ENCODE measurements at places on chromosomes 3 and 15.

DNA sequence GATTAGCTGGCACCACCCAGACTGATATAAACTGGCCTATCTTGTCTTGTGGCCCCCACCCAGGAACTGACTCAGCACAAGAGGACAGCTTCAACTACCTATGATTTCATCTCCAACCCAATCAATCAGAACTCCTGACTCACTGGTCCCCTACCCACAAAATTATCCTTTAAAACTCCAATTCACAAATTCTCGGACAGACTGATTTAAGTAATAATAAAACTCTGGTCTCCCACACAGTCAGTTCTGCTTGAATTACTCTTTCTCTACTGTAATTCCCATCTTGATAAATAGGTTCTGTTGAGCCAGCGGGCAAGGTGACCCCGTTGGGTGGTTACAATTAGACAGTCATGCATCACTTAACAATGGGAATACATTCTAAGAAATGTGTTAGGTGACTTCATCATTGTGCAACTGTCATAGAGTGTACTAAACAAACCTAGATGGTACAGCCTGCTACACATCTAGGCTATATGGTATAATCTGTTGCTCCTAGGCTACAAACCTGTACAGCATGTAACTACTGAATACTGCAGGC is 48.1 kb upstream of the MAP4 start:
- DNase-seq: no peak

DNA sequence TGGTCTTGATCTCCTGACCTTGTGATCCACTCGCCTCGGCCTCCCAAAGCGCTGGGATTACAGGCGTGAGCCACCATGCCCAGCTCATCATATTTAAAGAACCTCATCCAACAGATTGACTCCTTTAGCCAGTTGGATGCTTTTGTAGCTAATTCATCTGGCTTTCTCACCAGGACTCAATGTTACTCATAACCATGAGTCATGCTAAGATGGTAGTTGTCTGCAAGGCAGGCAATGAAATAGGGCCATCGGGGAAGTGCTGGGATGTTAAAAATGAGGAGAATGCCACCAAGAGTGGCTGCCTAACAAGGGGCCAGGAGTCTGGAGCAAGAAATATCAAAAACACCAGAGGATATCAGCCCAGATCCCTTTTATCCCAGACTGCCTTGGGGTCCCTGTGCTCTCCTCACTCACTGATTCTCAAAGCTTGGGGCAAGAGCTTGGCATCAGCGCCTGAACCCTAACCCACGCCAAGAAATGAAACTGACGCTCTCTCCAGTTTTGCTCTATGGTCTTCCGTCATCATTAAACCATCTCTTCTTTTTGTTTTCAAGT is 7.4 kb upstream of the PCOLCE2 start:
- DNase-seq: no peak

DNA sequence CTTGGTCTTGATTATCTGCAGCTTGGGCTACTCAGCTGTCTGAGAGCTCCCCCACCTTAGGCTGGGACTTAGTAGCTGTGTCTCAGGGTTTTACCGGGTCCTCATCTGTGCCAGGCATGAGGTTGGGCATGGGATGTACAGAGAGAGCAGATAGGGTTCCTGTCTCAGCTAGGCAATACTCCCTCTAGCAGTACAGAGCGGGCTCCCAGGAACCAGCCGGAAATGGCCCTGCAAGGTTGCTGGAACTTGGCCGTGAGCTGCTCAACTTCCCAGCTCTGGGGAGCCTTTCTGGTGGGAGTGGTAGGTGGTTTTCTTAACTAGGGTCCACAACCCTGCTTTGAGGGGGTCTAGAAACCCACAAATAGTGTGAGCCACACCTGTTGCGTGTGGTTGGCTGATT is 58.3 kb downstream of the ATP2B2 start:
- DNase-seq: no peak

DNA sequence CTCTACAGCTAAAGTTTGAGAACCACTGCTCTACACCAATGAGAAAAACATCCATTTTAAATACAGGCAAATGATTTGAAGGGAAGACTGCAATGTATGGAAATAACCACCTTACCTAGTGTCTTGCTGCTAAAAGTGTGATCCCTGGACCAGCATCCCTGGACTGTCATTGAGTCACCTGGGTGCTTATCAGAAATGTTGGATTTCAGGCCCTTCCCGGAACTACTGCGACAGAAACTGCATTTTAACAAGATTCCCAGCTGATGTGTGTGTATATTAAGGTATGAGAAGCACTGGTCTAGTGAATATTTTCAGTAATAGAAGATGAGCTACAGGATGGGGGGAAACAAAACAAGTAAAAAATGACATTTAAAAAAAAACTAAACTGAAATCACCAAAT is 324.1 kb downstream of the MECOM start:
- DNase-seq: no peak

DNA sequence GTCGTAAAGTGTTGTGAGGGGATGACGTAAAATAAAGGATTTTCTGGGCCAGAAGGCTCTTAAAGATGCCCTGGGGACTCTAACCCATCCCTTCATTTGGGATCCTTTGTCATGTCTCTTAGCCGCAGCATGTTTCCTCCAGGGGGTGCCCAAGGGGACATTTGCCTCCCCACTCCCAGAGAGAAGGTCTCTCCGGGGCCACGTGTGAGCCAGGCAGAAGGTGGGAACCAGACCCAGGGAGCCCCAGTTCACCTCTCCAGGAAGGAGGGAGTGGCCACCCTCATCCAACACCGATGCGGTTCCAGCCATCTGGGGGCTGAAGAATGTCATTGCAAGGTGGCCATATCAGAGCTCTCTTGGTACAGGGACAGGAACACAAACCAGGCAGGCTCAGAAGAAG is 25.2 kb downstream of the ST8SIA2 start:
- no peak for DNase-seq

GRCh38 chr3:115667738-115668065 is 44.4 kb downstream of the GAP43 start:
- DNase-seq: no peak

- DNase-seq: no peak
Measured at GRCh38 chr15:40545457-40545856, 19.4 kb downstream of the CCDC32 start.

- no peak for DNase-seq
Measured at GRCh38 chr3:52625041-52625440, 60.7 kb downstream of the PBRM1 start.

DNA sequence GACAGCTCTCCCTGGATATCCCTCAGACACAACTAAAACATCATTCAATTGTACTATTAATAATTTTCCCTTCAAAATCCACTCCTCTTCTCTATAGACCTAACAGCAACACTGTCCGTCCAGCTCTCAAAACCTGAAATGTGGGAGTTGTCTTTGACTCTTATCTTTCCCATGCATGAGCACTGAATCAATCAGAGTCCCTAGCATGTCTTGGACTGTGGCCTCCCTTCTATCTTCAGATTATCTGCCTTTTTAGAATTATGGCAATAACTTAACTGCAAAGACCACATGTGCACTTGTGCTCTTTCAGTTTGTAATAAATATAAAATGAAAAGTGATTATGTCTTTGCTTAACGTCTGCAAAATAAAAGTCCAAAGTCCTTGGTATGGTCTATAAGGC is 107.0 kb downstream of the UBE3A start:
- DNase-seq: no peak

DNA sequence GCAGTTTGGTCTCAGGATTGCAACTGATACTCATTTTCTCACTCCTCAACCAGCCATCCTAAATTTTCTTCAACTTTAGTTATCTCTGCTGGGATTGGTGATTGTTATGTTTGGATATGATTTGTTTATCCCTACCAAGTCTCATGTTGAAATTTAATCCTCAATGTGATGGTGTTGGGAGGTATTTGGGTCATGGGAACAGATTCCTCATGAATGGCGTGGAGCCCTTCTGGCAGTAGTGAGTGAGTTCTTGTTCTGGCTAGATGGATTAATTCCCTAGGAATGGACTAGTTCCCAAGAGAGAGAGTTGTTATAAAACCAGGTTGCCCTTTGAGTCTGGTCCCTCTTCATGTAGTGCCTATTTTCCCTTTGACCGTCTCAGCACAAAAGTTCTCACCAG is 399.9 kb downstream of the SQOR start:
- no peak for DNase-seq

DNA sequence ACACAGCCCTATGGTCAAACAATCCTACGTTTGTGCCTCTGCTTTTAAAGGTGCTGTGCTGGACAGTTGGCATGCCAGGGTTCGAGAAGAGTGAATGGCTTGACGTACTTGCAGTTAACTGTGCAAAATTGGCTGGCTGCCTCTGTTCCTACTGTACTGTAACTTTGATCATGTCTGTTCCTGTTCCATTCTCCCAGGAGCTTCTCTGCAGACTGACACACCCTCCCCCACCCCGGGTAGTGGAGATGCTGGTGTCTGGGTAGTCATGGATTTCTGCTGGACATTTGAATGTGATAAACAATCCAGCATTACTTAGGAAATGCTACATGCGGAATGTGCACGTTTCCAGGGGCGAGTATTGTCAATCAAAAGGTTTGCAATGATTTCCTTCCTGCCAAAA is 6.5 kb upstream of the VILL start:
- DNase-seq: no peak

DNA sequence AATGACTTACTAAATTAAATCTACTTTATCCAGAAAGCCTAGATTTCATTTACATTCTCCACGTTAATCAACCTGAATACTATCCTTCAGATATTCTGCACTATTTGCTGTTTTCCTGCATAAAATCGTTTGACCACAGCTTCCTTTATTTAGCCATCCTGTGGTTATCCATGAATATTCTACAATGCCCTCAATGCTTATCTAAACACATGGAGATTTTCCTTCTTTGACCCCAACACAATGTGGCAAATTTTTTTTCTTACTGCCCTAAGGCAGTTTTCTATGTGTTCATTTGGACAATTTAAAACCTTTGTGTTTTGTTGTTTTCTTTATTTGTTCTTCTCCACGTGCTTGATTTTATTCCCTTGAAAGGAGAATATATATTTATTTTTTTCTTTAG is 495.5 kb upstream of the ROBO1 start:
- no peak for DNase-seq

DNA sequence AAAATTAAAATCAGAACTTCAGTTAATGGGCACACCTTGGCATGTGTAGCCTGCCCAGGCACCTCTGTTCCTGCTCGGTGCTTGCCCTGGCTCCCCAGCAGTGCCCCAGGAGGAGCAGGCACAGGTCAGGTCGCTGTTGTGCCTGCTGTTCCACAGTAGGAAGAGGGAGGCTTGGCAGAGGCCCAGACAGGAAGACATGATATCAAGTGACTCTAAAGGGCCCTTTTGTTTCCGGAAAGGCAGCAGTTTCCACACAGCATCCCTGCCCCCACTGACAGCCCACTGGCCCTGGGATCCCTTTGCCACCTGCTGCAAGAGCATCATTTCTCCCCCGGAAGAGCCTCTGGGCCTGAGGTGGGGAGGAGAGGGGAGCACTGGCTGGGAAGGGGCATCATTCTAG is 40.5 kb upstream of the HES1 start:
- DNase-seq: no peak

DNA sequence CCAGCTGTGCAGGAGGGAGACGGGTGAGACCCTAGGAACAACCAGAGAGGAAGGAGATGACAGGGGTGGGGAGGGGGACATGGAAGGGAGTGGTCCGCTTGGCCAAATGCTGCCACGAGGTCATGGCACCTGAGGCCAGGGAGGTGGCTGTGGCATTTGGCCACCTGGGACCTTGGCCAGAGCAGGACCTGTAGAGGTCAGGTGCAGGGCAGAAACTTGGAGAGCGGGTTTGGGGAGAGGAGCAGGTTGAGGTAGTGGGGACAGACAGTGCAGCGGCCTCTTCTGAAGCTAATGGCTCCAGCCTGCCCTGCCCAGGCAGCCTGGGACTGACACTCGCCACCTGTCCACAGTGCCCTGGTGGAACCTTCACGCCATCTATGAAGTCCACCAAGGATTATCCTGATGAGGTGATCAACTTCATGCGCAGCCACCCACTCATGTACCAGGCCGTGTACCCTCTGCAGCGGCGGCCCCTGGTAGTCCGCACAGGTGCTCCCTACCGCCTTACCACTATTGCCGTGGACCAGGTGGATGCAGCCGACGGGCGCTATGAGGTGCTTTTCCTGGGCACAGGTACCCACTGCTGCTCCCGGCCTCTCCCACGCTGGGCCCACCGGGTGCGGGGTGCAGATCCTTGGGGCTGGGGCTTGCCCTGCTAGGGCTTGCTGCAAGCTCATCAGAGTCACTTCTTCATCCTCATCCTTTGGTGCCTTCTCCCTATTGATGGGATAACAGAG is 7.0 kb upstream of the GNAT1 start:
- no peak for DNase-seq

DNA sequence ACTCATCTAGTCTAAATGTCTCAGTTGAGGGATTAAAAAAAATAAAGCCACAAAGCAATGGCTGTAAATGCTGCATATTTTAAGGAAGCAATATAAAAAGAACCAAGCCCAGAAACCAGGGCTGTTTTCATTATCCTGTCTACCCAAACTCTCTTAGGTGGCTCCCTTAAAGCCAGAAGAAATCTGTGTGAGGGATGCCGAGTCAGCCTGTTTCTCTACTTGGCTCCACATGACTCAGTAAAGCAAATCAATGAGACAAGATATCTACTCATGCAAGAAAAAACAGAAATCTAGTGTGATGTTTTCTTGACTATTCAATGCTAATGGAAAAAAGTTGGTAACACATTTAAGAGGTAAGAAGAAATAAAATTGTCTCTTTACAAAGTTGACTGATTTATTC is 296.2 kb downstream of the ZBTB20 start:
- no peak for DNase-seq

DNA sequence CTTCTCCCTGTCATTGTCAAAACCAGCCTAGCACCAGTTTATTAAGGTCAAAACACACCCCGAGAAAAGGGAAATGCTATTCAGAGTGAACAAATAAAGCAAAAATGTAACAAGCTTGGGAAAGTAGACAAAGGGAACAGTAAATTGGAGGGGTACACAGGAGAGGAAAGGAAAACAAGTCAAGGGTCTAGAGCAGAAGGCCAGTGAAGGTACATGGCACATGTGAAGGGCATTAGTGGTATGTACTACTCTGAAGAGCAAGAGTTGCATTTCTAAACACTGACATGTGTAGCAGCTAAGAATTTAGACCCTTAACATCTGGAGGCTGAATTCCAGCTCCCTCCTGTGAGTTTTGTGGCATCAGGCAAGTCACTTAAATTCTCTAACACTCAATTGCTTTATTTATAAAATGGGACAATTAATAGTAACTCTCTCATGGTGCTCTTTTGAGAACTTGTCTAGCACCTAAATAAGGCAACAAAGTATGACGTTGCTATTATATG is 244.3 kb upstream of the ADAMTS9 start:
- DNase-seq: no peak

DNA sequence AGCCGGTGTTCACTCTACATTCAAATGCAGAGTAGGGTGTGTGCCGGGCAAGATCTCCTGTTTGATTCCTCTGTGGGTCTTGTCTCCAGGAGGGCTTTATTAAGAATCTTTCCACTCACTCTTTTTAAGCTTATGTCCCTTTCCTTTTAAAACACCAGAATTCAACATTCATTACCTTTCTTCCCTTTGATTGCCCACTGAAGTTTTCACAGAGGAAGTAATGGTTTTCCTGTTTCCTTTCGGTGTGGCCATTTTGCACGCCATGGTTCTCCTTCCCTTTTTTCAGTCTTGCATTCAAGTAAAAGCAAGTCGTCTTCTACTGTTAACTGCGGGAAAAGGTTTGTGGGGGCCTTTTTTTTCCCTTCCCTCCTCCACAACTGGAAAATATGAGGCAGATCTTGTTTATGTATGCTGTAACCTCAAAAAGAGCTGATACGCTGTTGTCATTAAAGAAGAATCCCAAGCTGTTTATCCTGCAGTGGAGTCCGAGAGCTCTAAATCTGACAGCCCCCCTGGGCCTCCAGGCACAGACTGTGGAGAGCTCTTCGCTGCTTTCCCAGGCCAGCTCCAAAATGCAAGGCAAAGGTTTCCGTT is 40.5 kb downstream of the FILIP1L start:
- peak; percentile 16 for DNase-seq

GRCh38 chr3:153740109-153740508 is 381.1 kb upstream of the ARHGEF26 start:
- DNase-seq: no peak

Data from activated CD4-positive, alpha-beta T cell treated with anti-CD3 and anti-CD28 coated beads, Interleukin-2, amount 10 ng/mL, durations not matched to agents 7 days and 5 days (primary cell).